ENCODE measurements at places on chromosomes 7 and 10.

DNA sequence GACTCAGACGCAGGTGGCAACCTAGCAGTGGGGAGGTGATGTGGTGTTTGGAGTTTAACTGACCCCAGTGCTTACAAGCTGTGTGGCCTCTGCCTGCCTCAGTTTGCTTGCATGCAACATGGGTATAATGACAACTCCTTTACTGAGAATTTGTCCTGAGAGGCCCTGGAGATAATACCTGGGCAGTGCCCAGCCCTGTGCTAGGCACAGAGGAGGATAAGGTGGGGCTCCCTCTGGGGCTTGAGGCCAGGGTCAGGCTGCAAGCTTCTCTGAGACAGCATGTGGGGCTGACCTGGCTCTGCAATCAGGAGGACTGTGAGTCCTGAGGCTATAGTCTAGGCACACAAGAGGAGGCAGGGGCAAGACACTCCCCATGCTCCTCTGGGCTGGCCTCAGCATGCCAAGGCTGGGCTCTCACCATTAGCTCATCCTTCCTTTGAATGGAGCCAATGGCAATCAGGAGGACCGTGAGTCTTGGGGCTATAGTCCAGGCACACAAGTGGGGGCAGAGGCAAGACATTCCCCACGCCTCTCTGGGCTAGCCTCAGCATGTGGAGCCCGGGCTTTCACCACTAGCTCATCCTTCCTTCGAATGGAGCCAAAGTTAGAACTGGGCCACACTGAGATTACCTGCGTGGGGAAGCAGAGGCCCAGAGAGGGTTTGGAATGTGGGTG is 147.9 kb downstream of the RPS24 start:
- no peak for DNase-seq

- DNase-seq, result no peak
Measured at GRCh38 chr7:151252961-151253711, 4.6 kb upstream of the SMARCD3 start.

DNA sequence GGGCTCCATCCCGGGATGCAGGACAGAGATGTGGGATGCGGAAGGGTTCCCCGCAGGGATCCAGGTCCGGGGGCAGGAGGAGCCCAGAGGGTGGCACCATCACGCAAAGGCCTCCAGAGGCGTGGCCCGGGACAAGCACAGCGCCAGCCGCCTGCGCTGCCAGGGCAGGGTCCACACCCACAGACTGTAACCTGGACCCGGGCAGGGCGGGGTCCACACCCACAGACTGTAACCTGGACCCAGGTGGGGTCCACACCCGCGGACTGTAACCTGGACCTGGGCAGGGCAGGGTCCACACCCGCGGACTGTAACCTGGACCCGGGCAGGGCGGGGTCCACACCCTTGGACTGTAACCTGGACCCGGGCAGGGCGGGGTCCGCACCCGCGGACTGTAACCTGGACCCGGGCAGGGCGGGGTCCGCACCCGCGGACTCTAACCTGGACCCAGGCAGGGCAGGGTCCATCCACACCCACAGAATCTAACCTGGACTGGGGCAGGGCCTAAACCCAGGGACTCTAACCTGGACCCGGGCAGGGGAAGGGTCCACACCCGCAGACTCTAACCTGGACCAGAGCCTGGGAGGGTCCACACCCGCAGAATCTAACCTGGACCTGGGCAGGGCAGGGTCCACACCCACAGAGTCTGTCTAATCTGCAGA is 37.5 kb upstream of the SUN1 start:
- no peak for DNase-seq

DNA sequence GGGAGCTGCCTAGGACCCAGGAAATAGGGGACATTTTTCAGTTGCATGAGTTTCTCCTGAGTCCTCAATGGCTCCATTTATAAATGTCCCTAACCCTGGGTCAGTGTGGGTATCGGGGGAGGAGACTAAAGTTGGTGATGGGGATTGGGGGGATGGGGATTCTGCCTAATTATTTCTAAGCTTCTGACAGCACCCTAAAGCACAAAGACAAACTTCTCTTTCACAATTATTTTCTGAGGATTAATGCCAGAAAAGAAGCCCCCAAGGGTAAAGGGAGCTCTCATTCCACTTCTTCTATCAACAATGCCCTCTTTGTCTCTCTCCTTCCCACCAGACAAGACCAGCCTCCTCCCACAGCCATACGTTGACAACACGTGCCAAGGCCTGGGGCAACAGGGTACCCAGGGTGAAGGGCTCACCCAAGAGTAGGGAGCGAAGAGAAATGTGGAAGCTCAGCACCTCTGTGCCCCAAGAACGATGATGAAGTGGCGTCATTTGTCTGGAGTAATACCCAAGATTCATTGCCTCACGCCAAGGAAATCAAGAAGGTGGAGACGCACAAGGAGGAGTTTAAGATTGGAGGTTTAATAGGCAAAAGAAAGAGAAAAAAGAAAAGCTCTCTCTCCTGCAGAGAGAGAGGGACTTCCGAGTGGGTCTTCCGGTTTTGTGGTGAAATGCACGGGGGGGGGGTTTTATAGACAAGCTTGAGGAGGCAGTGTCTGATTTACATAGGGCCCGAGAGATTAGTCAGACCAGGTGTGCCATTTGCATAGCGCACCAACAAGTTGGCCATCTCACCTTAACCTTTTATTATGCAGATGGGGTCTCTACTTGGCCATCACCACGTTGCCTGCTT is 14.4 kb upstream of the GJC3 start:
- DNase-seq, result no peak

GRCh38 chr7:158742065-158742821 is 37.6 kb upstream of the NCAPG2 start:
- no peak for DNase-seq

GRCh38 chr10:43077421-43078171 is 727 bp downstream of the RET start:
- DNase-seq, result no peak

- no peak for DNase-seq
Measured at GRCh38 chr7:38795593-38795992, 113.4 kb downstream of the VPS41 start.

DNA sequence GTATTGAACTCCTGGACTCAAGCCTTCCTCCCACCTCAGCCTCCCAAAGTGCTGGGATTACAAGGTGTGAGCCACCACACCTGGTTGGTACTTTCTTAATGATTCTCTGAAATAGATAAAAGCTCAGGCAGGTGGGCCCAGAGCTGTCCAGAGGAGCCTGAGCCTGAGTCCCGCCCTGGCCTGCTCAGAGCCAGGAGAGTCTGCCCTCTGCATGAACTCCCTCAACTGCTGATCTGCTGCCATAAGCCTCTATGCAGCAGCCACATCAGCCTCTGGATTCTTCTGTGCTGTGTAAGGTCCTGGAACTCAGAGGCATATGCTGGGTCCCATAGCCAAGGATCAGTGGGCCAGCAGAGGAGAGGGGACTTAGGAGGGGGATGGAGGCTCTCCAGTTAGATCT is 23.1 kb upstream of the DDIT4 start:
- no peak for DNase-seq

- DNase-seq, result peak; percentile 20
Measured at GRCh38 chr10:26503911-26504310, 65.8 kb downstream of the APBB1IP start.

GRCh38 chr7:158957921-158958491 is 101.6 kb downstream of the DYNC2I1 start:
- DNase-seq, result no peak

DNA sequence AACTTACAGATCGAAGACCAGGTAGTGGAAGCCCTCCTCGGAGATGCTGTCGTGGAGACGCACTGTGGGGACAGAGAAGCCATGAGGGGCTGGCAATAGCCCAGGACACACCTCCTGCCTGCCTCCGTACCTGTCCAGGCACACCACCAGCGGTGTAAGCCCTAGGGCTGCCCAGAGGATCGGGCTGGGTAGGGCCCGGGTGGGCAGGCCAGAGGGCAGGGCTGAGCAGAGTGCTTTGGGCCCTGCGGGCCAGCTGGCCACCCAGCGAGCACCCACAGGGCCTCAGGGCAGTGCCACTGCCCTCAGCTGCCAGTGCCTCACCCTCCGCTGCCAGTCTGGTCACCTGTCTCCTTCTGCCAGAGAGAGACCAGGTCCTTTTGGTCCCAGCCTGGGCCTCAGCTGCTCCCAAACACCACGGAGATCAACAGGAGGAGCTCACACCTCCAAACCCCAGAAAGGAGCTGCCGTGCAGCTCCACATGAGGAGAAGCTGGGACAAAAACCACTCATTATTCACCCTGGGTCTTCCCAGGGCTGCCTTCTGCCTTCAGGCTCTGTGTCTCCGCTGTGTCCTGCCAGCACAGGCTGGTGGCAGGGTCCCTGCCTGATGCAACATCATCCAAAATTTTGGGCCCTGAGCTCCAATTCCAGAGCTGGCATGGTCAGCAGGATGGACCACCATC is 58.2 kb downstream of the YKT6 start:
- no peak for DNase-seq

DNA sequence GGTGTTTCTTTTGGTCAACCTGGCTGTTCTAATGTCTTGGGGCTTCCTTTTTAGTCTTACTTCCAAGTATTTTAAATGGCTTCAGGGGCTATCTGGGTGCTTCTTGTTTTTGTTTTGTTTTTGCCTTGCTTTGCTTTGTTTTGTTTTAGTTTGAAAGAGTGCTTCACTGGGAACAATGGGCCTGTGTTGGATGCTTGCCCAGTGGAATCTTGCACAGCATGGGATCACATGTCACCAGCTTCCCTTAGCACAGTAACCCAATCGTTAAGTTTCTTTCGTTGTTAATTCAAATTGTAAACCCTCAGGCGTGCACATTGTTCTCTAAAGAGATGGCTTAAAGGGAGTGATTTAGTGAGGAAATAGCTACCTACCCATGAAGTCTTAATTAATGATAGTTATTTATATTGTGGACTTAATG is 8.9 kb downstream of the COL17A1 start:
- no peak for DNase-seq

GRCh38 chr7:25454562-25455041 is 226.3 kb upstream of the NPVF start:
- DNase-seq, result no peak

DNA sequence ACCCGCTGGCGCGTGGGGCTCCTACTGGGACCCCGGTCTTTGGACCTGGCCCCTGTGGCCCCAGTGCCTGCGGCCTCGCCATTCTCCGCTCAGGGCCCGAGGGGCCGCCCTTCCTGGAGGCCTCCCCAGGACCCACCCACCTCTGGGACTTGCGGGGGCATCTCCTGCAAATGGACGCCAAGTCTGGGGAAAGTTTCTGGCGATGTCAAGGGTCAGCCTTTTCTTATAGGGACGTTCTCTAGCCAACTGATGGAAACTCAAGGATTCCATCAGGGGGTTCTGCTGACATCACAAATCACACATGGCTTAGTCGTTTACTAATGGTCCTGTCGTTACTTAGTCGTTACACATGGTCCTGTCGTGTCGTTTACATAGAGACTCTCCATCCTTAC is 57.7 kb upstream of the RHOBTB1 start:
- DNase-seq, result no peak

DNA sequence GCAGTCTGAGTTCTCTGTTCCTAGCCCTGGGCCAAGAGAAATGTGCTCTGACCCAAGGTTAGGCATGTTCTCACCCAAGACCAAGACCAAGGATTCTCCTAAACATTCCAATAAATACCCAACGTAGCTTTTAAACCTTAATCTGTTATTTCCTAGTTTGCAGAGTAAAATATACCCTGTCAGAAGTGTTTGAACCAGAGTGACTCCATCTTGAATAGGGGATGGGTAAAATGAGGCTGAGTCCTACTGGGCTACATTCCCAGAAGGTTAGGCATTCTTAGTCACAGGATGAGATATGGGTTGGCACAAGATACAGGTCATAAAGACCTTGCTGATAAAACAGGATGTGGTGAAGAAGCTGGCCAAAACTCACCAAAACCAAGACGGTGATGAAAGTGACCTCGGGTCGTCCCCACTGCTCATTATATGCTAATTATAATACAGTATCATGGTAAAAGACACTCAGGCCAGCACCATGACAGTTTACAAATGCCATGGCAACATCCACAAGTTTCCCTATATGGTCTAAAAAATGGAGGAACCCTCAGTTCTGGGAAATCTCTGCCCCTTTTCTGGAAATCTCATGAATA is 27.7 kb downstream of the PLXNA4 start:
- DNase-seq, result no peak

GRCh38 chr7:124390301-124390700 is 357.4 kb upstream of the TMEM229A start:
- no peak for DNase-seq

- DNase-seq, result no peak
Measured at GRCh38 chr7:6167587-6168476, 104.6 kb downstream of the CYTH3 start.

GRCh38 chr10:63421591-63421990 is 44.2 kb downstream of the JMJD1C start:
- peak; percentile 79 for DNase-seq

DNA sequence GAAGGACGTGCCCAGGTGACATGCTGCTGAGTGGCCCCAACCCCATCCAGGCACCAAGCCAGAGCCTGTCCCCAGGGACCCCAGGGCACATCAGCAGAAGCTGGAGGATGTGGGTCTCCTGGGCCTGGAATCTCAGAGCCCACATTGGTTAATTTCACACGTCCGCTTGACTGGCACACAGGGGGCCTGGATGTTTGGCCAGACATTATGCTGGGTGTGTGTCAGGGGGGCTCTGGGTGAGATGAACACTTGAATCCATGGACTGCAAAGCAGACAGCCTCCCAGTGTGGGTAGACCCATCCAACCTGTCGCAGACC is 79.1 kb upstream of the RET start:
- no peak for DNase-seq

GRCh38 chr7:36809510-36809909 is 85.2 kb upstream of the AOAH start:
- no peak for DNase-seq

DNA sequence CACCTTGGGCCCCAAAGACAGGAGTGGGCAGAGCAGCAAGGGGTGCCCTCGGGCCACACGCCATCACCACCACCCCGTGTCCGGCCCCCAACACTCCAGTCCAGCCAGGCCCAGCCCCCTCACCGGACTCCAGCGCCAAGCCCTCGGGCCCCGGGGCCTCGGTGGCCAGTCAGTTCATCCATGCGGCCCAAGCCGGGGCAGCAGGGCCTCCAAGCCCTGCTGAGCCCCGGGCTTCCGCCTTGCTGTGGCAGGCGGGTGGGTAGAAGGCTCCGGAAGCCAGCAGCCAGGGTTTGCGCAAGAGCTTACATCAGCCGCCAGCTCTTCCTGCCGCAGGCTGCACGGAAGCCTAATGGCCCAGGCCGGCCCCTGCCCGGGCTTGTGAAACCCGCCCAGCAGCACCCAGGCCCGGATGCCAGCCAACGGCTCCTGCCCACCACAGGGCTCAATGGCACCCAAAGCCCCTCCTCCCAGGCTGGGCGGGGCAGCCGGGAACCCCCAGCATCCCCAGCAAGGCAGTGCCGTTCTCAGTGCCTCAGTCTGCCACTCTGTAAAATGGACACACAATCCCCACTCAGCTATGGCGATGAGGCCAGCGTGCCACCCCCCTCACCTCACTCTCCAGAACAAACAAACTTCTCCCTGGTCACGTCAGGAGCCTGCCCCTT is 26.5 kb downstream of the TNRC18 start:
- peak; percentile 99 for DNase-seq

DNA sequence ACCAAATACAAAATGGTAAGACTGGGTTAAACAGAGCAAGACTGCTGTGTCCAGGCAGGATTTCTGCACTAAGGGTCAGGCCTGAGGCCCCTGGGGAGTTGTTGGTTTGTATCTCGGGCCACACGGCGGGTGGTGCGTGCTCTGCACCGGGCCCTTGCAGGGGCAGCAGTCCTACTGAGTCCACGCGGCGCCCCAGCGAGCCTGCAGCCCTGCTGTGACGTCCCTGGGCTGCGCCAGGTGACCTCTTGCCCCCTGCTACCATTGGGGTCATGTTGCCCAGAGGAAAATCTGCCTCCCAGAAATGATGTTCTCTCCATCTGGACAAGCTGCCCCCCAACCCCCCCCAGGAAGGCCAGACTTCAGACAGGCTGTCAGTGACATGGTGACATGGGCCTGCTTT is 281.5 kb downstream of the CELF2 start:
- no peak for DNase-seq

Data from KBM-7 (cell line).